ENCODE measurements at places on chromosomes 12 and 14. TPM values are rescaled to one million over a fixed set of nuclear protein-coding genes. Genes with fewer than 3 reads are reported as not detected.

DNA sequence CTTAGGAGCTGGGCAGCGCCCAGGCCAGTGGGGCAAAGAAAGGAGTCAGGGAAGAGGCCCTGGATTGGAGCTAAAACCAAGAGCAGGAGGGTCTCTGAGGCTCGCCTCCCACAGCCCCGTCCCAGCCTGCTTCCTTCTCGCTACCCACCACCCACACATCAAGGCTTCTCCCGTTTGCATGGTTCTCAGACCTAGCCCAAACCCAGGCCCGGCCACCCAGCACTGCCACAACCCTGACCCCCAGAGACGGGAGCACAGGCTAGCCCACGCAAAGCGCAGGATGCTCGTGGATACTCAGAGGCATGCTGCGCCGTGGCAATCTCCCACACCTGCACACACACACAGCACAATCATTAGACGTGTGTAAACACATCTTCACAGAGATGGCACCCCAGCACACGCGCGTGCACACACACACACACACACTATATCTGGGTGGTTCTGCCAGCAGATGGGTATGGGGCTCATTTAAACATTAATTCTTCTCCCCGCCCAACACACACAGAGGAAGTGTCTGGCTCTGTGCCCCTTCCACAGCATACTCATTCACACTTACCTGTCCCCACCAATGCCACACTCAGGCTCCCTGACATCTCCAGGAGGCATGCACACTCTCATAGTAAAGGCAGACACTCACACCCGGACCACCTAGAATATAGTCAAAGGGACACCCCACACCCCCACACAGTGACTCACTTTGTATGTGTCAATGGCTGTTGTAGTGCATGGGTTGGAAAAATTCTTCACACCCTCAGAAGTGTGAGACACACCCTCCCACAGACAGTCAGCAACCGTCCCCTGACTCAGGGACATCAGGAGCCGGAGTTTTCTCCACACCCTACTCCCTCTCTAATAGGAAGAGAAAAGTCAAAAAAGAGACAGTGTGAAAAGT is 1.1 kb downstream of the CARMIL3 start:
- no peaks in the 10 kb centered on the region for H3K27me3 ChIP-seq
- H3K27ac ChIP-seq: no peak overlapping the region
- H3K36me3 ChIP-seq: no peaks in the 10 kb centered on the region
- peak overlapping the region; percentile 57 for H3K4me3 ChIP-seq

DNA sequence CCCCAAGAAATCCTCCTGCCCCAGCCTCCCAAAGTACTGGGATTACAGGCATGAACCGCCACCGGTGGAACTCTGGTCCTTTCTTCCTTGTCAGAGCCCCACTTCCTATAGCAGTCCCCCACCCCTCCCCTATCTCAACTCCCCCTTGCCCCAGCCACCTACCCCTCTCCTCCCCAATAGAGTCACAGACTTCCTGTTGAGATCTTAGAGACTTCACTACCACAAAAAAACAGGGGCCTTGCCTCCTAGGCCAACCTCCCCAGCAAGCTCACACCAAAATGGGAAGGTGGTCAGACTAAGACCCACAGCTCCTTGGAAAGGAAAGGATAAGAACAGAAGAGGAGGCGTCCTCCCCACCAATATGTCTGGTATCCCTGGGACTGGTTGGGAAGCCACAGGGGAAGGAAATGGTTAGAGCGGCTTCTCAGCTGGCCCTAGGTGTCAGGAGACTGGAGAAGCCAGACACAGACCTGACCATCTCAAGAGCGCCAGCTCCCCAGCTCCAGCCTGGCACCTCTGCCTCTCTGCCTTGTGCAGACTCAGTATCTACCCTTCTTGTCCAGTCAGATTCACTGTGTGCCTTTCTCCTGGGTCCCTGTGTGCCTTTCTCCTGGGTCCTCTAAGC is 8.5 kb downstream of the ITGB7 start:
- H3K27me3 ChIP-seq: no peaks in the 10 kb centered on the region
- peaks cover 8% of the 10 kb centered on the region for H3K4me1 ChIP-seq
- DNase-seq: no peak
- no peaks in the 10 kb centered on the region for H3K36me3 ChIP-seq

DNA sequence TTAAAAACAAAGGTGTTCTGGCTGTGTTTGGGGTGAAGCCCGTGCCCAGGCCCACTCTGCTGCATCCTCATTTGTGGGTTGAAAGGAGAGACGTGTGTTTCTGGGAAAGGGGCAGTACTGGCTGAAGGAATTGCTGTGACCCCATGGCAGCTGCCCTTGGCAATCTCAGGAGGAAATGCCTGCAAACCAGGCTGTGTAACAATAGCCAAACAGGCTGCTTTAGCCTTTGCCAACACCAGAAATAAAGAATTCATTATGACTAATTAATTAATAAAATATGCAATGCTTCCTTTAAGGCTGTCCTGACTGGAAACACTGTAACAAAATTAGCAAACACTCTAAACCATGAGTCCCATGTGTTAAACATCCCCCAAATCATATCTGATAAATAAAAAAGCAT is 53.0 kb upstream of the KRR1 start:
- no peak overlapping the region for H3K4me3 ChIP-seq
- H3K27ac ChIP-seq: no peak overlapping the region
- no peak for DNase-seq
- H3K36me3 ChIP-seq: no peaks in the 10 kb centered on the region
- H3K27me3 ChIP-seq: no peaks in the 10 kb centered on the region
- peaks cover 2% of the 10 kb centered on the region for H3K4me1 ChIP-seq

DNA sequence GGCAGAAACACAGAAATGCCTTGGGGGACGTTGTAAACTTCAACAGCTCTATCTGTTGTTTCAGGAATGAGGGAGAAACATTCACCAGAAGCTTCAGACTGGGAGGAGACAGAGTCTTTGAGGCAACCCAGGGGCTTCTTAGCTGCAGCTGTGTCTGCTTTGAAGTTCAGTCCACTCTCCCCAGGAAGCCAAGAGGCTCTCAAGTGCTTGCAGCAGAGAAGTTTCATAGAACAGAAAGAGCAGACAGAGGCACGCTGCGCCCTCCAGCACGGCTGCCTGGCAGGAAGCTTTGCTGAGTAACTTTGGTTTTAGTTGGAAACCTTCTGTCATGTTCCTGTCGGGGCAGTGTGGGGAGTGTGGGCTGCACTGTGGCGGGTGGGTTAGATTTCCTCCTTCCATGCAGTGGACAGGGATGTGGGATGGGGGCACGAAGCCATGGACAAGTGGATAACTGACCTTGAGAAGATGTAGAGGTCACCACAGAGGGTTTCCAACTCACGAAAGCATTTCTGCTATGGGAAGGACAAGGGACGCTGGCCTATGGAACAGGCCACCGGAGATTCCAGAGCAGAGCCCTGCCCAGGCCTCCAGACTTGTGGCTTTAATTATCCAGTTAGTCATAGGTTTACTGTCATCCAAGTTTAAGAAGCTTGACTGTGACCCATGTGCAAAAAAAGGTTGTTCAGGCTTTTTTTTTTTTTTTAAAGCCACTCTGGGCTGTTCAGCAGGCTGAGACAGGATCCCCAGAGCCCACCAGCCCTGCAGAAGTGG is 107.7 kb downstream of the ARF6 start:
- peak overlapping the region; percentile 25 for H3K4me3 ChIP-seq
- no peaks in the 10 kb centered on the region for H3K27me3 ChIP-seq
- no peaks in the 10 kb centered on the region for H3K36me3 ChIP-seq
- peak; percentile 83 for DNase-seq
- peaks cover 66% of the 10 kb centered on the region for H3K4me1 ChIP-seq
- H3K27ac ChIP-seq: peak overlapping the region; percentile 96

- no peak overlapping the region for H3K27ac ChIP-seq
- H3K4me1 ChIP-seq: no peaks in the 10 kb centered on the region
- no peaks in the 10 kb centered on the region for H3K27me3 ChIP-seq
- no peaks in the 10 kb centered on the region for H3K36me3 ChIP-seq
These were observed 2.3 kb upstream of the CD69 start for GRCh38 chr12:9763025-9763424.

DNA sequence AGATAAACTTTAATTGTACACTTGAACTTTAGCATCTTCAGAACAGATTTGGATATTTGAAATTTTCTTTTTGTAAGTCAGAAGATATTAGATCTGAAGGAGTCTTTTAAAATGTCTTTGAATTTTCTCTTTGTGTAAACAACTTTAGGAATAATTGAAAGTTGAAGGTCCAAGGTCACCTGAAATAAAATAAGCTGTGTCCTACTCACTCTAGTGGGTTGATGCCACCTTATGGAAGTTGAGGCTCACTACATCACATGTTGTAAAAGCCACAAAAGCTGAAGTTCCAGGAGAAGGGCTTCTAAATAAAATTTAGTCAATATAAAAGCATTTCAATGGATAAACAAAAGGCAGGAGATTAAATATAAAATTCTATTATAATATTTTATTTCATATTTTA is 122.0 kb upstream of the ATXN7L3B start:
- no peaks in the 10 kb centered on the region for H3K4me1 ChIP-seq
- H3K27me3 ChIP-seq: no peaks in the 10 kb centered on the region
- no peaks in the 10 kb centered on the region for H3K36me3 ChIP-seq
- H3K4me3 ChIP-seq: no peak overlapping the region

DNA sequence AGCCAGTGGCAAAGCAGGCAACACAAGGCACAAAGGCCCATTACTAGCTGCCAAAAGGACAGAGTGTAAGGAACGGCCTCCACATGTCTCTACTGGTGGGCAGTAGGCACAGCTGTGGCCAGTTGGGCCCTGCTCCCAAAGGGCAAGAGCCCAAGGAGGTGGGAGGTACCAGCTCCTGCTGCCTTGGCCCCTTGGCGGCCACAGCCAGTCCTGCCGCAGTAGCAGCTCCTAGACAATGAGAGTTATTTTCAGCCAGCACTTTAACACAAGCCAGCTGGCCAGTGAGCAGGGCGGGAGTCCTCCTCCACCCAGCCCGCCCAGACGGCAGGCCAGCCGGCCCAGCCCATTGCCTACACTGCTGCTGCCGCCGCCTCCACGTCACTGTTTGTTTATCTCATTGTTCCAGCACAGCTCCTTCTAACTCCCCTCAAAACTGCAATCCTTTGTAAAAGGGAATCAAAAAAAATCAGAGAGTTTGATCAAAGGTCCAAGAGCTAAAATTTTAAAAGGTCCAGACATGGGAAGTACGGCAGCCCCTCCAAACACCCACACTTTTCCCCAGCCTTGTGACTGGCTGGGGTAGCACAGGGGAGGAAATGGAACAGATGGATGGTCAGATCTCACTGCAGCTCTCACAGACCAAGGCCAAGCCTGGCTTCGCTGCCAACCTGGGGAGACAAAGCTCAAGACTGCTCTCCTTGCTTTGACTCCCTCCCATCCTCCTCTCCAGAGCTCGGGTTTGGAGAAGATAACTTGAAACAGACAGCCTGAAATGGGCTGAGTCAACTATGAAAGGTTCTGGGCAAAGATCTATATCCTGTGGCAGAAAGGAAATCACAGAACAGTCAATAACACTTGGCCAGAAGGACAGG is 33.5 kb downstream of the FMNL3 start:
- H3K27ac ChIP-seq: peak overlapping the region; percentile 88
- peaks cover 53% of the 10 kb centered on the region for H3K4me1 ChIP-seq
- no peaks in the 10 kb centered on the region for H3K27me3 ChIP-seq
- no peaks in the 10 kb centered on the region for H3K36me3 ChIP-seq
- H3K4me3 ChIP-seq: no peak overlapping the region

GRCh38 chr12:120496413-120497340 is 764 bp downstream of the DYNLL1 start:
- H3K27me3 ChIP-seq: no peaks in the 10 kb centered on the region
- peak; percentile 74 for DNase-seq
- H3K36me3 ChIP-seq: peaks cover 25% of the 10 kb centered on the region
- H3K4me3 ChIP-seq: peak overlapping the region; percentile 91

DNA sequence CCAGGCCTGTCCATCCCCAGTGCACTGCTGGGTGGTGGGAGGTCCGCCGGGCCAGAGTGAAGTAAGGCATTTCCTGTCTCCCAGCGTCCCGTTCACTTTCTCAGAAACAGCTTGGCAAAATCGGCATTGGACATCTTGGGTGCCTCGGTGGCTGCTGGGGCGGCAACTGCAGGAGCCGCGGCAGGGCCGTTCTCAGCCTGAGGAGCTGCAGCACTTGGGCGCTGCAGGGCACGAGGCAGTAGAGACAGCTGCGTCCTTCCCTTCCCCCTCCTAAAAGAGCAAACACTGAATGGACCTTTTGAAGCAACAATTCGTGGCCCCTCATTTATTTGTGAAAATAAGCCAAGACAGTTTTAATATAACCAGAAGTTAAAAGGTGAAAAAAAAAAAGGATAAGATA is 8.3 kb downstream of the FICD start:
- no peak overlapping the region for H3K4me3 ChIP-seq
- DNase-seq: no peak
- H3K36me3 ChIP-seq: peaks cover 96% of the 10 kb centered on the region

GRCh38 chr12:47184229-47184628 is 104.5 kb upstream of the AMIGO2 start:
- DNase-seq: no peak
- no peaks in the 10 kb centered on the region for H3K27me3 ChIP-seq
- H3K27ac ChIP-seq: no peak overlapping the region
- no peaks in the 10 kb centered on the region for H3K36me3 ChIP-seq
- no peak overlapping the region for H3K4me3 ChIP-seq

DNA sequence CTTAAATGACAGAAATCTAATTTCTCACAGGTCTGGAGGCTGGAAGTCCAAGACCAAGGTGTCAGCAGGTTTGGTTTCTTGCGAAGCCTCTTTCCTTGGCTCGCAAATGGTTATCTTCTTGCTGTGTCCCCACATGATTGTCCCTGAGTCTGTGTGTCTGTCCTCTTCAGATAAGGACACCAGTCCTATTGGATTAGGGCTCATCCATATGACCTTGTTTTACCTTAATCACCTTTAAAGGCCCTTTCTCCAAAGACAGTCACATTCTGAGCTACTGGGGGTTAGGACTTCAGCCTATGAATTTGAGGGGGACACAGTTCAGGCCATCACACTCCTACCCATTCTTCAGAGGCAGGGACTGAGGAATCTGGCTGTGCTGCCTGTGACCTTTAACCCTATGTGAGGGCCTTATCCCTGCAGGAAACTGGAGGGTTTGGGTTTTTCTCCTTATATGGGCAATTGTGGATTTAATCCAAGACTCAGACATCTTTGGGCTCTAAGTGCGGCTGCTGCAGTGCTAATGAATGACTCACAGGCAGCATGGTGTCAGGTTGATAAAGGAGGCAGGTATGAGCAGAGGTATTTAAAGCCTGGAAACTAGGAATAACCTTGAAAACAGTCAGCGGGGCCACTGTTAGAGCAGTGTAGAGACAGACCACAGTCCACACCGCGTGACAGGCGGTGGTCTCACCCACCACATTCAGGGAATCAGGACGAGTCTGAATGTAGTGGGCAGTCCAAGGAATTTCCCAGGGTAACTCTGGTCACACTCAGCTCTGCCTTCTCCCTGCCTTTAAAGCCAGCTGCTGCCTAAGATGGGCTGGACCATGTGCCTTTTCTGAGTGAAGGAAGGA is 10.2 kb downstream of the TPCN1 start:
- H3K4me3 ChIP-seq: no peak overlapping the region
- peak; percentile 7 for DNase-seq
- H3K27me3 ChIP-seq: no peaks in the 10 kb centered on the region
- no peak overlapping the region for H3K27ac ChIP-seq
- H3K4me1 ChIP-seq: peaks cover 39% of the 10 kb centered on the region

The CFAP54 gene
- total RNA-seq: not detected

The FBLN5 gene
- total RNA-seq: 42.6 TPM

The BIN2 gene
- 1.9 TPM for total RNA-seq

The RAD52 gene
- 28.4 TPM for total RNA-seq

The OTOGL gene
- total RNA-seq: 1.2 TPM

The IFI27 gene
- total RNA-seq: 194 TPM
